ENCODE measurements at places on chromosomes 1 and 21. TPM values are rescaled to one million over a fixed set of nuclear protein-coding genes. Genes with fewer than 3 reads are reported as not detected.

GRCh38 chr1:238139713-238140112 is 249.0 kb upstream of the ZP4 start:
- DNase-seq: no peak

Gene RHD
- total RNA-seq: 5.0 TPM

DNA sequence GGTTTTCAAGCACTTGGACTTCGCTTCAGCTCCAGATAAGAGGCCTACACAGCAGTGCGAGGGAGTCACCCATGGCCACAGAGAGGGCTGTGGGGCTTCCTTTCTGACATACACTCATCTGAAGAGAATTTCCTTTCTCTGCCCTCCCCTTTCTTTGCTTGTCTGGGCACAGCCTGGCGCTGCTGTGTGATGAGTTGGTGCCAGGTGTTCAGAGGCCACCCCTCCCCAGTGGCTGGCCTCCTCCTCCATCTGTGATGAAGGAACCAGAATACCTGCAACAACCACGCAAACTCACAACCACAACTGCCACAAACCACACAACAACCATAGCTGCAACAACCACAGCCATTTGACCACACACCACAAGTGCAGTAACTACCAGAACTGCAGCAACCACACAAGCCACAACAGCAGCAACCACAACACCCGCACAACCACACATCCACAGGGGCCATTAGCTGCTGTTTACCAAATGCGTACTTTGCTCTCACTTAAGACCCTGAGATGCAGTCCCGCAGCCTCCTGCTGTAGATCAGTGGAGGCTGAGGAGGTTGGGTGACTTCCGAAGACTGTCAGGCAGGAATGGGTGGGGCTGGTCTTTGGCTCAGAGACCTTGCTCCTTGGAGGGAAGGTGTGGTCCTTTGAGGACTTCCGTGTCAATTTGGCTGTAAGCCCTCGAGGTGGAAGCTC is 71.1 kb downstream of the IER5 start:
- peak; percentile 20 for DNase-seq

DNA sequence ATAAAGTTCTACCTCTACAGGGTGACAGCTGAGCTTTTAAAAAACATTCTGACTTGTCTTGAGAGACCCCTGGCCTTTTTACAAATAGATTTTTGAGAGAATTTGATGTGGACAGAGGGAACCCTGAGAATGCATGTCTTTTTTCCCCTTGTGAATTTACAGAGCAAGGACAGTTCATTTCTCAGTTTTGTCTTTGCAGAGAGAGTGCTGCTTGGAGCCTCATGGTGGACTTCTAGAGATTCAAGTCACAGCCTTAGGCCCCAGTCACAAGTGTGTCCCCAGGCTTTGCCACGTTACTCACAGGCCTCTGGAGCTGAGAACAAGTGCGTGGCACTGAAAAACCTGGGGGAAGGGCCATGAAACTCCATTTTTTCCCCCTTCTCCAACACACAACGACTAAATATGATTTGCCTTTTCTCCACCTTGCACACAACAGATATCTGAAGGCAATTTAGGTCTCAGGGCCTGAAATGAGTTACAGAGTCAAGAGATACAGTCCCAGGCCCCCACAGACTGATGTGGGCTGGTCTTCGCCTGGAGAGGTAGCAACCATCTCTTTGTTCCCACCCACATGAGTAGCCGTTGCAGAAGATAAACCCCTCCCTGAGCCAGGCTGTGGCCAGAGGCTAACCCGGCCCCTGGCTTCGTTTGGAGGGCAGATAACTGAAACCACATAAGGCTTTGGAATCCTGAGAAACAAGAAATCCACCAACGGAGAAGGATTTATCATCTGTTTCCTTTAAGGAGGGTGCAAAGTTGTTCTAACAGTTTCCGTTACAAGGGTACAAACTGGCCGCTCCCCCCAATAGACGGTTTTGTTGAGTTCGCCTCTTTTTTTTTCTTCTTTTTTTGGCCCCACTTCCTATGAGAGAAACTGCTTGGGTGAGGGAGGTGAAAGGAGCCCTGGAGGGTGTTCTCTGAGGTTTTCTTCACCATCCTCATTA is 1.0 kb upstream of the PIGV start:
- DNase-seq: no peak

Gene SMPDL3B
- total RNA-seq: not detected

GRCh38 chr1:3162322-3162882 is 93.4 kb downstream of the PRDM16 start:
- DNase-seq: no peak

Gene SLC44A5
- total RNA-seq: not detected

- no peak for DNase-seq
Observed at GRCh38 chr1:53546409-53547155, 87.4 kb downstream of the DMRTB1 start.

DNA sequence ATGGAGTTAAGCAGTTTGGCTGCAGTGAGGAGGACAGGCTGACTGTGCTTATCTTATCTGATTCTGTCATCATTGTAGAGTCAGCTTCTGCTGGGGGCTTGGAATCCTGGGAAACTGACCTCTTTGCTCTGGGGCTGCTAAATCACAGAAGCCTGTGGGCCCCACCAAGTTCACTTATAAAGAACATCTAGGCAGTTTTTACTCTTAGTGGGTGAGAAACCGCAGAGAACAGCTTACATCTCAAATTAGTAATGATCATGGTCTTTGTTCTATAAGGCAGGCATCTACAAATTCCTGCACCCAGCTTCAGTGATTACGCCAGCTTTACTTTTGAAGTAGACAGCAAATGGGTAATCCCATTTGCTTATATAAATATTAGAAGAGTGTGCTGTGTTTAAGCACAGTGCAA is 75.7 kb downstream of the ZC3H11B start:
- no peak for DNase-seq

Gene SPATA1
- not detected for total RNA-seq

DNA sequence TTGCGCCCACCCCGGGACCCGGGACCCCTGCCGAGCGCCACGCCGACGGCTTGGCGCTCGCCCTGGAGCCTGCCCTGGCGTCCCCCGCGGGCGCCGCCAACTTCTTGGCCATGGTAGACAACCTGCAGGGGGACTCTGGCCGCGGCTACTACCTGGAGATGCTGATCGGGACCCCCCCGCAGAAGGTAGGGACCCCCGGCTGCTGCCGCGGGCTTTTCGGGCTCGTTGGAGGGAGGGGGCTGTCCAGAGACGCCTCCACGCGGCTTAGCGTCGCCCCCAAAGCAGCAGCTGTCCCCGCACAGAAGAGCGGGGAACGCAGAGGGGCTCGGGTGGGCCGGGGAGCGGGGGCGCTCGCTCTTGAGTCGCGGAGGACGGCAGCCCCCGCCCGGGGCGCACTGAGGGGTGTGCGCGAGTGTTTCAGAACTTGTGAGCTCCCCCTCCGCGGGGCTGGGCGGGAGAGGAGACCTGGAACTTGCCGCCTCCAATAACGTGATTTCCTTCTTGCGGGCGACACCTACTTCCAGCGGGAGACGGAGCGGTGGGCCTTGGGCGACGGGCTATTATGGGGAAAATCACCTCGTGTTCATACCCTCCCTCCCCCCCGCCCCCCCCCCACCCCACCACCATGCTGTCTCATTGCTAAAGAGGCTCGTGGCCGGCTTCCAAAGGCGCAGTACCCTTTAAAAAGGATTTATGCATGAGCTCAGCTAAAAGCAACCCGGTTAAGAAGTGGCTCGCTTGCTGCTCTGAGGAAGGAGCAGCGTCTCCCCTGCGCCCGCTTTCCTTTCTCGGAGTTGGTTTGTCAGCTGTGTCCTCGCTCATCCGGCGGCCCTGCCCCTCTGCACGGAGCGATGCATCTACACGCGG is 664 bp downstream of the BACE2 start:
- DNase-seq: no peak

Gene DIRAS3
- total RNA-seq: not detected

Gene BARHL2
- not detected for total RNA-seq

Gene GPN2
- 29.1 TPM for total RNA-seq

DNA sequence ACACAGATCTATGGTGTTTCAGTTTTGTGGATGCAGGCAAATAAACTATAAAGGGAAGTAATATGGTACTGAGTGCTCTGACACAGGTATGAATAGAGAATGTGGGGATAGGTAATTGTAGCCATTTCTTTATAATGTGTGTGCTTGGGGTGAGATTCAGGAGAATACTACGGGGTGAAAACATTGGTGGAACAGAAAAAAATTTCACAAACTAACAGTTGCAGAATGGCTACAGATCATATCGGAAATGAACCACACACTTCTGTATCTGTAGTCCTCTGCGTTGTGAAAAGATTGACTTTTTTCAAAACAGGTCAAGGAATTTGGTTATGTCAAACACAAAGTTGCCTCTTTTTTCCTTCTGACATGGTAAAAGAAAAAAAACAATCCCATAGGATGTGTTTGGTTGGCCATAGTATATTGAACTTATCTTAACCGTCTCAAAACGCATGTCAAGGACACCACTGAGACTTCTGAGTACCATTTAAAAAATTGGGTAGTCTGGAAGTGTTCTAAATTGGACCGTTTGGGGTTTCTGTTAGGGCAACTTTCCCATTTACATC is 1.1 kb upstream of the CDC73 start:
- no peak for DNase-seq

GRCh38 chr1:5220821-5221220 is 566.4 kb downstream of the AJAP1 start:
- no peak for DNase-seq

DNA sequence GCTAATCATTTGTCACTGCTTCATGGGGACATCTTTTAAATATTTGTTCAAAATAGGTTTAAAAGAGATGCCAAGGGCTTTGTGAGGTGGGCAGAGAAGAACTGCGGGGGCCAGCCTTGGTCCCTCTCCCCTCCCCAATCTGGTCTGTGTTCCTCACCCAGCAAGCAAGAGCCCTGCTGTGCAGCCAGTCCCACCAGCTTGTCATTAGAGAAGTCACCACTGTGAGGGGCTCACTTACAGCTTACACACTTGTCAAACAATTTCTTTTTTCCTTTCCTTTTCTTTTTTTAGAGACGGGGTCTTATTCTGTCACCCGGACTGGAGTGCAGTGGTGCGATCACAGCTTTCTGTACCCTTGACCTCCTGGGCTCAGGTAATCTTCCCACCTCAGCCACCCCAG is 10.4 kb upstream of the CDK18 start:
- no peak for DNase-seq

Gene KCNJ15
- total RNA-seq: 0.12 TPM

GRCh38 chr1:110657351-110657750 is 17.4 kb downstream of the KCNA3 start:
- no peak for DNase-seq

DNA sequence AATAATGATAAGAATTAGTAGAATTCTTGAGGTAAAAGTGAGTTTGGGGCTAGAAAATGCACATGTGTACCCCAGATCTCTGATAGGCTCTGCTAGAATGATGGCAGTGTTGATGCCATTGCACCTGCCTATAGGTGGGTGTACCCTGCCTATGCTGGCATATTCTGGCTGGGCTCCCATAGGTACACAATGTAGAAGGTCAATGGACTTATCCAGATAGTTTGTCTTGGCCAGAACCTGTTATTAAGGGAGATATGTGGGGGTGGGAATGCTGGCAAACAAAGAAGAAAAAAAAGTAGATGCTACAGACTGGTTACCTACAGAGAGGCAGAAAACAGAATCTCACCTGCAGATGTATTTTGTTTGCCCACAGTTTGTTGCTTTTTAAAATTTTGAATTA is 14.1 kb upstream of the KLHDC8A start:
- DNase-seq: no peak

DNA sequence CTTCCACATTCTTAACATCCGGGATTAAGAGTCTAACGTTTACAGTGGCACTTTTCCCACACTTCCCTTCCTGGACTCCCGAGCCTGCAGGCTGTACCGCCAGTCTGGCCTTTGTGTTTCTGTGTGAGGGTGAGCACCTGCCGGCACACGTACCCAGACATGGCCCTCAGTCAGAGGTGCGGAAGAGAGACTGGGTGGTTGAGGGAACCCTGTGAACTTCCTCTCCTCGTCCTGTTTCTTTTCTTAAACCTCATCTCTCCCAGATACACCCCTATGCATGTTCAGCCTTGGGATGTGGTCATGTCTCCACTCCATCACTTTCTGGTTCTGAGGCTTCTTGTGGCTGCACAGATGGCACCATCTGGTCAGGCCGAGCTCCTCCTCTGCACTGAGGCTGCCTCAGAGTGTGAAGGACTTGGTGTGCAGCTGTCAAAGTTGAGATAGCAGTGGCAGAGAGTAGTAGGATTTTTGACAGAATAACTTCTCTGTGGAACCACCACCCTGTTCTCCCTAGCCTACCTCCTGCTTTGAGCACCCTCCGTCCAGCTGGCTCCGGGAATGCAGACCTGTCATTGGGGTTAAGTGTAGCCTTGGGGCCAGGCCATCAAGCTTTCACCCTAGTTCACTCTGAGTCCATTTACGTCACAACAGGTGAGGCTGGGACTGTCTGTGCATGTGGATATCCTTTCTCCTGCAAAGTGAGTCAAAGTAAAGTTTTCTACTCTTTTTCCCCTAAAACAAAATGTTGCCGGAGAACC is 31.4 kb downstream of the VASH2 start:
- no peak for DNase-seq

Gene RHOU
- total RNA-seq: 1.5 TPM

GRCh38 chr21:44482581-44483287 is 27.4 kb downstream of the LRRC3 start:
- DNase-seq: no peak

Gene SPRR2F
- total RNA-seq: not detected

Gene TNFSF4
- 16.0 TPM for total RNA-seq

Gene CRNN
- not detected for total RNA-seq

DNA sequence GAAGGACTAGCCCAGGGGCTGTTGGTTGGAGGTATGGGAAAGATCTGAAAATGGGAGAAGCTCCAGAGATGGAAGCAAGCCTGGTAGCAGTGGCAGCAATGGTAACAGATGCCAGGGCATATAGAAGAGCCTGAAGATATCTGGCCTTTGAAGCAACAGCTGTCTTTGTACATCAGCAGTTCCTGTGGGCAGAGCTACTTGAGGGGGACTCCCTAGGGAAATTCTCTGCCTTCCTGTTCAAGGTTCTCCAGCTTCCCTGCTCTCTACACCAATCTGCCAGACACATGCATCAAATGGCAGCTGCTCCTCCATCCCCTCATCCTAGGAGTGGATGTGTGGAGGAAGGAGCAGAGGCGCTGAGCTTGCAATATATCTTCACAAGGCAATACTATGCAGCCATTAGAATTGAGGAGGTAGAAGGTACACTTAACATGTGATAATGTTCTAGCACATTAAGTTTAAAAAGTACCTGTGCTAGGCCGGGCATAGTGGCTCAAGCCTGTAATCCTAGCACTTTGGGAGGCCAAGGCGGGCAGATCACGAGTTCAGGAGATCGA is 2.2 kb downstream of the TMEM35B start:
- DNase-seq: no peak

Gene RHCE
- not detected for total RNA-seq

DNA sequence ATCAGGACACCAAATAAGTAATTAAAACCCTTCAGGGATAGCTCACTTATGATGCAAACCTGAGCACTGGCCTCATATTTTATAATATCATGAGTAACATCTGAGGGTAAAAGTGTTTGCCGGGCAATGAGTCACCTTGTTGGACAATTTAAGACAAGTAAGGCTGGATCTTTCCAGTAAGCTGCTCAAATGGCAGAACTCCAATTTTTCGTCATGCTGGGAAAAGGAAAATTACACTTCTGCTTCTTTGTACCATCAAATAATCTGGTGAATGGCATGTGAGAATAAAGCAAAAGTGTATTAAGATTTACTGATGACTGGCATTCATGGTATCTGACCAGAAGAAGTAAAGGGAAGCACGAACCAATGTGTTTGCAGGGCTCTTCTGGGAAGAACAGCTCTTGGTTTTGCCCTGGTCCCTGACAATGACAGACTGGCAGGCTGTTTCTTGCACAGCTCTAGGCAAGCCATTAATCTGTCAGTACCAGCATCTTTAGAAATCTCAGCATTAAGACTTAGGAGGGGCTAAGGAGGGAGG is 392.2 kb downstream of the VAV3 start:
- no peak for DNase-seq

GRCh38 chr1:235075777-235076308 is 52.8 kb downstream of the TOMM20 start:
- DNase-seq: no peak

All from T-helper 17 cell (primary cell).